ENCODE measurements at places on chromosomes 11 and 22. TPM values are rescaled to one million over a fixed set of nuclear protein-coding genes. Genes with fewer than 3 reads are reported as not detected.

The PATE4 gene
- not detected for total RNA-seq

The TNNI2 gene
- not detected for total RNA-seq

The NXPE2 gene
- not detected for total RNA-seq

The TMPRSS5 gene
- 1.9 TPM for total RNA-seq

The RAB39A gene
- total RNA-seq = 0.29 TPM

The POLD3 gene
- 60.8 TPM for total RNA-seq

DNA sequence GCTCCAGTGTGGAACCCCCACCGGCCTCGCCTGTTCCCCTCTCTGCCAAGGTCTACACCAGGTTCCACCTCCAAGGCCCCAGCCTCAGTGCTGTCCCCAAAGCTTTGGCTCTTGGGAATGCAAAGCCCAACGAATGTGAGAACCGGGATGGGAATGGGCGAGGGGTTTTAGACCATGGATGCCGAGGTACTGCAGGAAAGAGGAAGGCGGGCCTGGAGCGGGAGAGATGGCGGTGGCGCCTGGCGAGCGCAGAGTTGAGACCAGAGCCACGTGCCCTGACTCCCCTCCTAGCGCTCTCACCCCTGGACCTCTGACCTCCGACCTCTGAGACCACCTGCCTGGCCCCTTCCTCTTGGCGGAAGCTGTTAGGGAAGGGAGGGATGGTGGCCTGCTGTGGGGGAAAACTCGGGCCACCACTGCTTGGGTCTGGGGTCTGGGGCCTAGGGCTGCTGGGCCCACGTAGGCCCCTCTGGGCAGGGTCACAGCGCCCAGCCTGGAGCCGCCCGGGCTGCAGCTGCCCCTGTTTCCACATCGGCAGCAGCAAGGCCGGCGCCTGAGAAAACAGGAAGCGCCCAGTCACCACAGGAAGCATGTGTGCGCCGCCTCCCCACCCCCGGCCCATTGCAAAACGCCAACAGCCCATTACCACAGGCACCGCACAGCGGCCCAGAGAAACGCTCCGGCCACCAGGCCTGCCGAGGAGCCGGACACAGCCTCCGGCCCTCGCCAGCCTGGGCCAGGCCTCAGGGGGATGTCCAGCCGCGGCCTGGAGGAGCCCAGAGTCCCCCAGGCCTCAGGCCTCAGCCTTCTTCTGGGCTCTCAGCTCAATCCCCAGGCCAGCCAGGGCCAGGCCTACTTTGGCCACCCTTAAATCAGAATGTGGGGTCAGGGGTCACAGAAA is 13.8 kb upstream of the SLC39A13 start:
- peak; percentile 76 for DNase-seq

DNA sequence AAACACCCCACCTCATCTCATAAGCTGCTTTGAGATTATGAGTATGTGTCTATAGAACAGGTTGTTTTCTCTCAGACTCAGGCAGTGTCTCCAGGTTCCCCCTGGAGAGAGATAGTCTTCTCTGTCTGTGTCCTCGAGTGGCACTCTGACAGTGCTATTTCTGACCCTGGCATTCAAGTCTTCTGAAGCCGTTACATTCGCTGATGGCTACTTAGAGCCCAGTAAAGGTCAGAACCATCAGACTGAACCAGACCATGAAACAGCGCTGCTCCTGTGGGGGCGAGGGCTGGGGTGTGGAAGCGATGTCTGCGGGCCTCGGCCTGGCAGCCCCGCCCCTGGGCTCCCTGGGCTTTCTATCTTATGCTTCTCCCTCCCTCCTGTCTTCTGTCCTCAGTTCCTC is 23.5 kb downstream of the SHISA8 start:
- DNase-seq = no peak

DNA sequence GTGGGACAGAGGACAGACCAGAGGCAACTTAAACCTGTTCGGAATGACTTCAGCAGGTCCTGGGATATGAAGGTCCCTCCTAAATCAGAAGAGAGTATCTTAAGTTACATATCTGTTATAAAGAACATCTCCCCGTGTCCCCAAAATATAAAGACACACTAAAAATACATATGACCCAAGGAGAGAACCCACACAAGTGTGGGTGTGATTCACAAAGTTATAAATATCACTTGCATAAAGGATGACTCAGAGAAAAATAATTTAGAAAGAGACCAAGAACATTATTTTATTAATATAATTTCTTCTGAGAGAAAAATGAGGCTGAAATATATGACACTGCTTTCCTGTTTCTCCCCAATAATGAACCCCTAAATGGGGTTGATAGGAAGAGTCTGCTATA is 14.2 kb downstream of the OR5B21 start:
- no peak for DNase-seq

DNA sequence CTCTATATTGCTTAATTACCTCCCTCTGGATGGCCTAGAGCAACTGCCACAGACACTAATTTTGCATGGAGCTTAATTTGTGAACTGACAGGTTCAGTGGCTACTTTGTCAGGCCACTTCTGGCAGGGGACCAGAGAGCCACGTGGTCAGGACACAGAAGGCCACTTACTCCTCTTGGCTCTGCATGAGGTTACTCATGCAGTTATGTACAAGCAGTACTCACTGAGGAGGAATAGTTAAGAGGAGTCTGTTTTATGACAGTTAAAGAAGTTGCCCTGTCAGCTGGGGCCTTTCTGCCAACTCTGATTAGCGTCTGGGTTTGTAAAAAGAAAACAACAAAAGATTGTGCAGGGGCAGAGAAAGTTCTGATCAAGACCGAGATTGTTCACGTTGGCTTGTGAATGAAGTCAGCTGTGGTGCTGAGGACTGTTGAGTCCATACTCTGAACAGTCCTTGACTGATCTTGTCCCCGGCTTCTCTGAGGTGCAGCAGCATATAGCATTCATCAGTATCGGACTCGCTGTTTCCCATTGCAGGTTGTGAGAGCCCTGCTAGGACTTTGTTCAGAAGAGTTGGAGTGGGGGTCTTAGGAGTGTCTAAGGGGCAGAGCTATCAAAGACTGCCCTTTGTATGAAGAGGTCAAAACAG is 41.4 kb downstream of the PPFIBP2 start:
- no peak for DNase-seq

- peak; percentile 54 for DNase-seq
Observed at GRCh38 chr11:131691181-131692041, 321.0 kb downstream of the NTM start.

GRCh38 chr11:120112174-120112796 is 25.6 kb downstream of the TRIM29 start:
- no peak for DNase-seq

All from activated CD4-positive, alpha-beta memory T cell treated with anti-CD3 and anti-CD28 coated beads for 36 hours (primary cell).